Retina (tissue), 1 donor: ENCODE measurements at places on chromosomes 4 and X.
A peak's percentile ranks its signal among the peaks of the same experiment; 100 is the strongest.

DNA sequence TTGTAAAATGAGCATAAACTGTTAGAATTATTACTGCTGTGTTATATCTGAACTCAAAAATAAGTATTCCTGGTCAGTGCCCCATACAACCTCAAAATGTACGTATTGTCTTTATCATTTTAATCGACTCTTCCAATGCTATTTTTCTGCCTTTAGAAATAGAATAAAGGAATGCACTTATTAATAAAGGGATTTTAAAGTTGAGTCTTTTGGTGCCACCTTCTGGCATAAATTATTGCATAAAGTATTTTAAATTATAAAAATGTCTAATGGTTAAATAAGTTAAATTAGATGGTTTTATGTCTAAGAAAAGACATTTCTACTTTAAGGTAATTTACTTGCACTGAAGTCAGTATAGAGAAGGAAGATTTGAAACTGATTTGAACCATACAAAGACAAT lies 424.0 kb upstream of the NDST4 start:
- no peak for DNase-seq

DNA sequence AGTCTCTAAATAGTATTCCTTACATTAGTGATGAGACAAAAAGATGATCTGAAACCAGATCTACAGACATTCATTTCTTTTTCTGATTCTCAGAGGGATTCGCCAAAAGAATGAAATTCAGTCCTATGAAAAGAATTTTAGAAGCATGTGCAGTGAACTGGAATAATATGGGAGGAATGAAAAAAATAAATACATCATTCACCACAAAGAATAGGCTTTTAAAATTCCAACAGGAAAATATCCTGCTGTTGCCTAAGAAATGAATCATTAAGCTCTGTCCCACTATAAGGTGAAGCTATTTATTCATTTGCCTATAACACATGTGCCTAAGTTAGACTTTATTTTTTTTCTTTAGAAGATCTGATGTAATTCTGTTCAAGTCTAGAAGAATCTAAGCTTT lies 165.9 kb downstream of the IL15 start:
- DNase-seq: no peak

DNA sequence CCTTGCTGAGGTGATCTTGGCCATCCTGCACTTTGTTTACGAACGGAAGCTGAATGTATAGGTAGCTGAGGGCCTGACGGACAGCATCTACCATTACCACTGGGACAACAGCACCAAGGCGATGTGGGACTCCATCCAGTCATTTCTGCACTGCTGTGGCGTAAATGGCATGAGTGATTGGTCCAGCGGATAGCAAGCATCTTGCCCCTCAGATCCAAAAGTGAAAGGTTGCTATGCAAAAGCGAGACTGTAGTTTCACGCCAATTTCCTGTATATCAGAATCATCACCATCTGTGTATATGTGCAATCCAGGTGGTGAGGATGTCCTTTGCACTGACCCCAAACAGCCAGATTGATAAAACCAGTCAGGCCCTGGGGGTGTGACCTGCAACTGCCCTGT lies 4.2 kb upstream of the PYURF start:
- DNase-seq: no peak

DNA sequence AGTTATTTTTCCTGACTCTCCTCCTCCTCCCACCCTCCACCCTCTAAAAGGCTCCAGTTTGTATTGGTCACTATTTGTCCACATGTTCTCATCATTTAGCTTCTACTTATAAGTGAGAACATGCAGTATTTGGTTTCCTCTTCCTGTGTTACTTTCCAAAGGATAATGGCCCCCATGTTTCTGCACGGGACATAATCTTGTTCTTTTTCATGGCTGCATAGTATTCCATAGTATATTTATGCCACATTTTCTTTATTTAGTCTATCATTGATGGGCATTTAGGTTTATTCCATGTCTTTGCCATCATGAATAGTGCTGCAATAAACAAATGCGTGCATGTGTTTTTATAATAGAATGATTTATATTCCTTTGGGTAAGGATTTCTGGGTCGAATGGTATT lies 167.3 kb upstream of the GRID2 start:
- no peak for DNase-seq

DNA sequence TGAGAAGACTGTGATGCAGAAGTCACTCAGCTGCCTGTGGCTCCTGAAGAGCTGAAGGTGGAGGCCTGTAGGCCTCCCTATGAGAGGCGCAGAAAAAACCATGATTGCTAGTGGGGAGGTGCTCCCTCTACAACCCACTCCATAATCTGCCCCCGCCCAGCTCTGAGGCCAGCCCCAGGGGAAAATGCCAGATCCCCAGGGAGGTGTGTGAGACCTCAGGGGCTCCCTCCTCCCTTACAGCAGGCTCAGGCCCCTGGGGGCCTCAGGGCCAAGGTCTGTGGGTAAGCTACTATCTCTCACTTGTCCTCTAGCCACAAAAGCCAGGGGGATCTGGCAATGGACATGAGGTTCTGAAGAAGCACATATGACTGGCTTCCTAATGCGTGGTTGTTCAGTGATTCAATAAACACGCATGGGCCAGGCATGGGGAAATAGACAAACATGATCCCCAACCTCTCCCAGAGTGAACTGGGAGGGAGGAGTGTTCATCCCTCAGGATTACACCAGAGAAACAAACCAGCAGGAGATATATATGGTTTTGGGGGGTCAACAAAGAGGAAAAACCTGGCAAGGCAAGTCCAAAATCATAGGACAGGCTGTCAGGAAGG lies 51.0 kb upstream of the MTM1 start:
- no peak for DNase-seq

DNA sequence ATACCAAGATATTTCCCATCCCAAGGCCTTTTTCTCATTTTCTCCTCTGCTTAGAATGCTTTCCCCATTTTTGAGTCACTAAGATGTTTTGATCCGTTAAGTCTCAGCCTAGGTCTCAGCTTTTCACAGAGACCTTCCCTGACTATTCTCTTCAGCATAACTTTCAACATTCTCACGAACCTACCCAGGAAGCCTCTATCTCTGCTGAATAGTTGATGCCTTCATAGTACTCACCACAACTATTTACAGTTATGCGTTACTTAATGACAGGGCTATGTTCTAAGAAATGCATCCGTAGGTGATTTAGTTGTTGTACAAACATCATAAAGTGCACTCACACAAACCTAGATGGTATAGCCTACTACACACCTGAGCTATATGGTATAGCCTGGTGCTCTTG lies 64.5 kb downstream of the ARL9 start:
- no peak for DNase-seq

DNA sequence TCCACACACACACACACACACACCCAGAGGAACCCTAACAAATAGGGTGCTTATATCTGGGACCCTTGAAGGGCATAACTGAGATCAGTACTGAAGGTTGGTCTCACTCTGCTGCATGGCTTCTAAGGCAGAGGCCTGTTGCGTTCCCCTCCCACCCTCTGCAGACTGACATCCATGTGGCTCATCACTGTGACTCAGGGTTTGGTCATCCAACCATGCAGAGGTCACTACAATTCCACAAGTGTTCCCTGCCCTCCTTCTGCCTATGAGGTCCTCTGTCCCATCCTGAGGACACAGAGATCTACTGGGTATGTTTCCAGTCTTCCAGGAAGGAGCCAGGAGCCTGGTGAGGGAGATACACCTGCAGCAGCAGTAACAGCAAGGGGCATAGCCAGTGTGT lies 55.8 kb downstream of the XAGE2 start:
- DNase-seq: no peak

- DNase-seq: no peak
Measured at GRCh38 chr4:164134388-164134787, 619.5 kb upstream of the SMIM31 start.

DNA sequence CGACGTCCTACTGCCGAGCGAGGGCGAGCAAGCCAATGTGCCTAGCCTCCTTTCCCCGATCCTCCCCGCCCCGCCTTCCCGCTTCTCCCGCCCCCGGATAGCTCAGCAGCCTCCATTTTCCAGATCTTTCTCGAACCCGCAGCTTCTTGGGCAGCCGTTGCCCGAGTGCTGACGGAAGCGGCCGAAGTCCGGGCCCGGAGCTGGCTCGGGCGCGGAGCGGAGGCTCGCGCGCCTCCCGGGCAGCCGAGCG lies 172 bp upstream of the HSPA4L start:
- DNase-seq: no peak

- DNase-seq: no peak
Measured at GRCh38 chr4:150801833-150802232, 213.3 kb downstream of the LRBA start.

GRCh38 chr4:175891851-175892250 lies 79.8 kb upstream of the GPM6A start:
- DNase-seq: no peak

DNA sequence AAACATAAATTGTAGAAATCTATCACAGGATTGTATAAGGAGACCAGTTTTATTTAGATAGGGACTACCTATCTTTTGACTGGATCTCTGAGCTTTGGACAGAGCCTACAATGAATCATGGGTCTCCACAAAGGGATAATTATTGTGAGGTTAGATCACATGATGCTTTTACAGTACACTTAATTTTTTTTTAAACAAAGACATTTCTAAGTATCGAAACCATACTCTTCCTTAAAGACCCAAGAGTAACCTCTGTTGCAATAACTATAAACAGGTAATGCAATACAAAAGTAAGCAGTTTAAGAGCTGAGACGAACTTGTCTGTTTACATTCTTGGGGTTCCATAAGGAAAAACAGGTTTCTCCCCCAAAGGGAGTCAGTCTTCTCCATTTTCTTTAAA lies 64.3 kb upstream of the GABRE start:
- DNase-seq: no peak

GRCh38 chr4:110058677-110059076 lies 139.7 kb downstream of the ELOVL6 start:
- no peak for DNase-seq

DNA sequence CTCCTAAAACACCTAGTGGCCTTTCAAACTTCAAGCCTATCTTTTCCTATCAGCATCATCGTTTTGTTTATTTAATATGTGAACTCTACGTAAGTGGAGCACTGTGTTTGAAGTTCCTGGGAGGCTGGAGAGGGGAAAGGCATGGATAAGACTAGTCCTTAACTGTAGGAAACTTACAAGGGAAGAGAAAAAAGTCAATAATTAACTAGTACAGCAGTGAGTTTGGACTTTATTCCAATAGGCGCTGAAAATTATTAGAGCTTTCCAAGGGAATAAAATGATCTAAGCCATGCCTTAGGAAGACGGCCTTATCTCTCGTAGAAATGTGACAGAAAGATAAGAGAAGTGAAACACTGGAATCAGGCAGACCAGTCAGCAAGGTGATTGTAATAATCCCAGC lies 55.3 kb downstream of the AMOT start:
- DNase-seq: no peak

- DNase-seq: no peak
Measured at GRCh38 chrX:17679820-17680219, 57.5 kb upstream of the SCML1 start.

DNA sequence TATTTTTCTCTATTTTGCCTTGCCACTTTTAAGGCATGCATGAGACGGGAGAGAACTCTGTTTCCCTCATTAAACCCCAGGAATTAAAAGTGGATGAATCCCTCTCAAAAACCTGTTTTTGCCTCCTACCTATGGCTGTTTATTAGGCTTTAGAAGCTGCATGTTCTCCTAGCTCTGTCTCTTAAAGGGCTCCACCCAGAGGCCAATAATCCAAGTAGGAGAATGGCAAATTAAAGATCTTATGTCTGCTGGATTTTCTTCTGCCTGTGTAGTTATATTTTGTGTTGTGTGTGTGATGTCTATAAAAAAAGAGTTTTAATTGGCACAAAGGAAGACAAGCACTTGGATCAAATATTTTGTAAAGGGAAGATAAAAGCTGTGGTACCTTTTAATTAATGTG lies 32.4 kb downstream of the MAGEC1 start:
- no peak for DNase-seq

GRCh38 chr4:8108991-8109390 lies 49.6 kb downstream of the ABLIM2 start:
- DNase-seq: no peak

- DNase-seq: peak; percentile 70
Measured at GRCh38 chr4:82462415-82462831, 32.0 kb downstream of the ENOPH1 start.

GRCh38 chrX:68490644-68491043 lies 8.2 kb upstream of the YIPF6 start:
- DNase-seq: no peak

DNA sequence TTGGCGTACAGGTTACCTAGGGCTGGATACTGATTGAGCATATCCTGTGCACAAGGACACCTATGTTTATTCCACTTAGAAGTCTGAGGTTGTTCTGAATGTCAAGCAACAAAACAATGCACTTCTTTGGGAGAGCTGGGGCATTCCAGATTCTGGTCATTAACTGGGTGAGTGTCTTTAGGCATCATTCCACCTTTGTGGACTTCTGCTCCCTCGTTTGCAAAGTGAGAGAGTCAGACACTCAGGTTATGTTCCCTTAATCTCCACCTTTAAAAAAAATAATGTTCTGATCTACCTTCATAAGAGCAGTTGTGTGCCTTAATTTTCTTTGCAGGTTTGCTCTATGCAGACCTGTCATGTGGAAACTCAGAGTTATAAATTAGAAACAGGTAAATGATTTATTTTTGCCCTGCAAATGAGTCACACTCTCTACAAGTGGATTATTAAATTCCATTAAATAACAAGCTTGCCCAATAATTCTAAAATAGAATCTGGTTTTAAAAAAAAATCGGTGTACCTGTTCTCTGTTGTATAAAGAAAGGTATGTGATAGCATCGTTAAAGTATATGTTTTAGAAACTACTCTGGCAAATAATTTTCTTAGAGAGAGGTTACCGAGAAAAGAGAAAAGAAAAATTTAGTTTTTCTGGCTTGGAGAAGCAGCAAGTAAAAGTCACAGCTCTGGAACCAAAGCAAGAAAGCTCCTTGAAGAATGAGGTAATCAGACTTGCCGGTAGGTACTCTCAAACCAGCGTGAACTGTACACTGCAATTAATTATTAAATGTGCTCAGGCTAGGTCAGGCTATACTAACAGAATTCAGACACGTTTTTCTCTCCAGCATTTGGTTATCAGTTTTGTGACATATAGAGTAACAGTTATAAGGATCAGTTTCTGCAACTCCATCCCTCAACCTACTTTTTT lies 93.2 kb downstream of the SORBS2 start:
- peak; percentile 40 for DNase-seq

DNA sequence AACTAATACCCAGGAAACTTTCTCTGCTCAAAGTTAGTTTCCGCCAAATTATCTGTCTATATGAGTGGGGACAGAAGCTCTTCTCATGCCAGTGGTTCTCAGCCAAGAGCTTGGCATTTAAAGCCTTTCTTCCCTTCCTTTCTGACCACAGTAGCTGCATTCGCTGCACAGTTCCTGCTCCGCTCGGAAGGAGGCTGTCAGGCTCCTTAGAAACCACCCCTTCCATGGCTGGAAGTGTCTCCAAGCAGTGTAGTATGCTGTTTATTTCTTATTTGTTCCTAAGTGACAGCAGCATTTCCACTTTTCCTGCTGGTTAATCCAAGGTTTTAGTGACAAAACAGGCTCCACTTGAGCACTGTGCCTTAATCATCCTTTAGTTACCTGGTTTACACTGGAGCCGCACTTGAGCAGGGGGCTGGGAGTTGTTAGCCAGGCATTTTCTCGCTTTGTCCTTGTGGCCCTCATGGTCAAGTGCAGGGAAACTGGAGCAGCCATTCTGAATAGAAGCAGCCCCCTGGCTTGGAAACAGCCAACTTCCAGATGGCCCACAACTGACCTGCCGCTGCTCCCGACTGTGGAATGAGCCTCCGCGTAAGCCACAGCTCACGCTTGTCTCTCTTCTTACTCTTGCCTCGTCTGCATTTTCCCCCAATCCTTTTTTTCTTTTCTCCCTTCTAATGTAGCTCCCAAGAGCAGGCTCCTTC lies 739.4 kb upstream of the TENM3 start:
- peak; percentile 66 for DNase-seq

- DNase-seq: peak; percentile 12
Measured at GRCh38 chr4:172515266-172515879, 653.2 kb upstream of the GALNT7 start.

GRCh38 chr4:81221303-81222081 lies 6.5 kb upstream of the PRKG2 start:
- DNase-seq: no peak
